ENCODE measurements at places on chromosomes 3 and 15. TPM values are rescaled to one million over a fixed set of nuclear protein-coding genes. Genes with fewer than 3 reads are reported as not detected.

DNA sequence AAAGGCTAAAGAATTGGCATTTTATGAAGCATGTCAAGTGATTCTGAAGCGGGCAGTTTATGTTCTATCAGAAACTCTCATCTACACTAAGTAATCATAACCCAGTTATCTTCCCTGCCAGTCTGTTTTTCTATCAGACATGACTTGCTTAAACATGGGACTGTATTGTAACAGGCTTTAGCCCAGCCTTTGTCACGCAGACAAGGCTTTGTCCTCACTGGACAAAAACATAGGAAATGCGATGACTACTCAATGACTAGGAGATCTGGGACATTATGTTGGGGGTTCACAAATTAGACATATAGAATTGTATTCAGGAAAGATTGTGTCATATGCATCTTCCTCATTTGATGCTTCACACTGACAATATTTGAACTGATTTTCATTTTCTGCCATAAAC is 115.5 kb downstream of the GADL1 start:
- no peak for DNase-seq

DNA sequence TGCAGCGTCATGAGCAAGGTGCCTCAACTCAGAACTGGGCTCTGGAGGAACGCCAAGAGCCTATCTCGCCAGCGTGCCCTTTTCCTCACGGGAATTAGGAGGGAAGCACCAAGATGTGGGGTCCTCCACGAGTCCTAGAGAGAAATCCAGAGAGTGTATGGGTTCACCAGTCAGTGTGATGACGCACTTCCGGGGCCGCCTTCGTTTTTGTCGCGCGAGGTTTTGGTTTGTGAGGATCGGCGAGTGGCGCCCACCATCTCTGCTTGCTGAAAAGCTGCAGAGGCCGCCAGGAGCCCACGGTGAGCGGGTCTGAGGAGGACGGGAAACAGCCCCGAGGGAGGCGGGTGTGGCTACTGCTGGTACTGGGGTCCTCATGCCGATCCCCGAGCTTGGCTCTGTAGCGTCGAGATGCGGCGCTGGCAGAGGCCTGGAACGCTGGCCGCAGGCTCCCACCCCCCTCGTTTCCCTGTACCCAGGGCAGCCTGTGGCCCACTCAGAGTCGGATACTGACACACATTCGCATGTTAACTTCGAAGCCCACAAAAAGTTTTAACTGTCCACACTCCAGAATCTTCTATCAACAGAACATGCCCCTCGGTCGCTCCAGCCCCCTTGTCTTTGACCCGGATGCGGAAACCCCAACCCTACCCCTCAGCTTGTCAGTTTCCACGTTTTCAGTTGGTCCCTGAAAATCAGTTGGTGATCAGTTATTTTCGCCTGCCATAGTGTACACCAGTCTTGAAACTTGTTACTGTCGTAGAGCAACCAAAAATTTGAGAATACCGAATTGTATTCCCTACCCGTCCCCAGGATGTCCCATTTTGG is 30.4 kb downstream of the ZNF662 start:
- no peak for DNase-seq

DNA sequence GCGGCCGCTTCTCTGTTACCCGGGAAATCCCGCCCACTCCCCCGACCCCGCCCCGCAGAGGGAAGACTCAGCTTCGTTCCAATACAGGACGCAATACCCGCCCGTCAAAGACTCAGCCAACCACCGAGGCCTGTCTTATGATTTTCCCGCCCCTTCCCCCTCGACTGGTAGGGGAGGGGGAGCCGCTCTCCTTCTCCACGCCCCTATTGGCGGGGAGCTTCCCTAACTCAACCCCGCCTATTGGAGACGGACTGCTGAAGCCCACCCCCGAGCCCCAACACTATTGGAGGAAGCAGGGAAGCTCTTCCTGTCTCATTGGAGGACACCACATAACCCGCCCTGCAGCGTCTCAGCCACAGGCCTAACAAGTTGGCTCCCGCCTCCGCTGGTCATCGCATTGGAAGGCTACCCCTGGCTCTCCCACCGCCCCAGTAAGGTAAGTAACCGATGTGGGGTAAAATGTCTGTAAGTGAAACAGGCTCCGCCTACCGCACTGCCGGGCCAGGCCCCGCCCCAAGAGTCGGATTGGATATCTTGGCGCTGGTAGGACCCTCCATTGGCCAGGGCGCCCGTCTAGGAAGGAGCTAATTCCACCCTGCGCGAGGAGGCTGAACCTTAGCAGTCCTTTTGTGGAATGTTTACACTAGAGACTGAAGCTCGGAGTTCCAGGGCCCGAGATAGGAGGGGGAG is at the start of gene SIN3A:
TSS of gene SIN3A (minus strand) at position 17 of the 690 bp plus-strand sequence. CDS start 21,315 bp downstream, outside the sequence.
- DNase-seq = peak; percentile 99

DNA sequence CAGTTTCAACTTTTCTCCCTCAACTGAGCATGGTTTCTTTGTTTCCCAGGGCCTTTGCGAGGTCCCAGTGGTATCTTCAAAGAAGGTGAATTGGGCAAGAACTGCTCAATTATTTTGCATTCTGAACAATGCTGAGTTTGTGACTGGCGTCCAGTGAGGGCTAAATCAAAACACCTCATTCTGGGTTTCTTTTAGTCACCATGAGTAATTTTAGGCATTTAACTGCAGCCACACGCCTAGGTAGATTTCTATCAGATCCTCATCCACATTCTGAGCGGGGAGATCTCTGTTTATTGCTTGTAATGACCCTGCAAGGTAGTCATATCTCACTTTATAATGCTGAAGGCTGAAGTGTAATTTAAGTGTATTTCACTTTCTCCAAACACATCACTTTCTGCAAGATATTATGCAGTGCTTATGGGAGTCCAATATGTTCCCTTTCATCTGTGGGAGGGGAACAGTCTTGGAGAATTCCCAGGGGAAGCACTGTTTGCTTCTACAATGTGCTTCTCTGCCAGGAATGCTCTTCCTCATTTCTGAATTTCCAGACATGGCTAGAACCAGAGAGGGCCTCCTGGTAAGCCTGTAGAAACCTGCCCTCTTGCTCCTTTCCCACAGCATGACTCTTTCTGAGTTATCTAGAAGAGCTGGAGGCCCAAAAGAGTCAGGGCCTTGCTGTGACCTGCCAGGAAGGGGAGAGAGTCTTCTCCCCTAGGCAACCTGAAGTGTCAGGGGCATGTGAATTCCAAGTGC is 91.7 kb downstream of the FRMD4B start:
- no peak for DNase-seq

- peak; percentile 82 for DNase-seq
Measured at GRCh38 chr3:143970773-143971358, 757 bp upstream of the DIPK2A start.

DNA sequence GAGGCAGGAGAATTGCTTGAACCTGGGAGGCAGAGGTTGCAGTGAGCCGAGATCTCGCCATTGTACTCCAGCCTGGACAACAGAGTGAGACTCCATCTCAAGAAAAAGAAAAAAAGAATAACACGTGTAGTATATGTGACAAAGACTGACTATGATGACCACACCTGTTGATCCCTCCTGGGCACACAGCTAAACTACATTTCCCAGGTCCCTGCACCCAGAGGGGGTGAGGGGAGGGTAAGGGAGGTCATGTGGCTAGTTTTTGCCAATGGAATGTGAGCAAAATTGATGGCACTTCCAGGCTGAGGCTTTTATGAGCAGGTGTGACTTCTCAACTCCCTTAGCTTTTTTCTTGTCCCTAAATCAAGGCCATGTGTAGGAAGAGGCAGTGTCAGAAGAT is 58.2 kb downstream of the KLHL6 start:
- peak; percentile 31 for DNase-seq

DNA sequence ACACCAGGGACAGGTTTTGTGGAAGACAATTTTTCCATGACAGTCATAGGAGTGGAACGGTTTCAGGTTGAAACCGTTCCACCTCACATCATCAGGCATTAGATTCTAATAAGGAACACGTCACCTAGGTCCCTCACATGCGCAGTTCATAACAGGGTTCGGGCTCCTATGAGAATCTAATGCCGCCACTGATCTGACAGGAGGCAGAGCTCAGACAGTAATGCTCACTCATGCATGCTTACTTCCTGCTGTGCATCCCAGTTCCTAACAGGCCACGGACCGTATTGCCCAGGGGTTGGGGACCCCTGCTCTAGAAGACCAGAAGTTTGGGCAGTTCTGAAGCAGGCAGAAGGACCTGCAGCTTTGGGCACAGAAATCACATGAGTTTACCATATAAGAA is 61.5 kb downstream of the MYO1E start:
- DNase-seq = no peak

The PLSCR5 gene
- not detected for total RNA-seq

DNA sequence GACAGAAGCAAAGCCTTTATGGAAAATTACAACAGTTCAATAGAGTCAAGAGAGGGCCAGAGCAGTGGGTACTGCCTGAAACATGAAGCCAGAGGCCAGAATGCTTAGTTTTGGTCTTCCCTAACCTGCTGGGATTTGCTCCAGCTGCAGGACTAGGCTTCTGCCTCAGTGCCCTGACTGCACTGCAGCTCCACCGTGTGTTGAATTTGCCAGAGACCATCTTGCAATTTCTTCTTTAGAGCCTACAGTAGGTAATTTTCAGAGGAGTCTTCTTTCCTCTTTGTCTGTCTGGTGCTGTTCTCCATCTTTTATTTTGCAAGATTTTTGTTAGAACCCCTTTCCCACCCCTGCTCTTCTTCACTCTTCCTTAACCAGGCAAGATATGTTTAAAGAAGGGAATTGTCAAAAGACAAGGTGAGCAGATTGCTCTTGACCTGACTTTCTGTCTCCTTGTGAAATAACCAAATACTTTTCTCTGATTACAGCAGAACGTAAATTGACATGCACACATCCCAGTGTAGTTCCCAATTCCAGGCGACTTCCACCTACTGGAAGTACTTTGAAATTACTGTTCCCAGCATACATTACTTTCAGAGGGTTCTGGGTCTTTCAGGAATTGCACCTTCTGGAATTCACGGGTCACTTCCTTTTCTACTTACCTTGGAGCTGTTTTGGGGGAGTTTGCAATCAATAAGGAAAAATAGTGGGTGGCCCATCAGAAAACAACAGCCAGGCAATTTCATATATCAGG is 161.2 kb downstream of the MINAR1 start:
- no peak for DNase-seq

The SCG5 gene
- 0.30 TPM for total RNA-seq

- no peak for DNase-seq
Measured at GRCh38 chr3:116716490-116716889, 6.9 kb downstream of the TUSC7 start.

GRCh38 chr3:194296454-194297263 is 54.5 kb downstream of the CPN2 start:
- peak; percentile 74 for DNase-seq

GRCh38 chr3:125212091-125212508 is 448 bp downstream of the SLC12A8 start:
- no peak for DNase-seq

The FBXW12 gene
- not detected for total RNA-seq

The CHRNA7 gene
- total RNA-seq = 1.1 TPM

The HCLS1 gene
- 9.4 TPM for total RNA-seq

DNA sequence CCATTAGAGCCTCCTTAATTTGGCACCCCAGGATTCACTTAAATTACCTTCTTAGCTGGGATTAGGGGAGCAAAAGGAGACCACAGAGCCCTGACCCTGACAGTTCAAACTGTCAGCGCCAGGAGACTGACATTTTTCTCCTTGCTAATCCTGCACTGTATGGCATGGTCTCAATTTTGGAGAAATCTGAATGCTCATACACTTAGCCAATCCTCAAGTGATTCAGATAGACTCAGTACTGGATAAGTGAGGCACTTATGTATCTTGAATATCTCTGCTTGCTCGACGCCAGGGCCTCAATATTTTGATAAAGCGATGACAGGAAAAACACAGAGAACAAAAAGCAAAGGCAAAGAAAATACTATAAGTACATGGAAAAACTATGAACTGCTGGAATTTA is 375.9 kb upstream of the WNT5A start:
- DNase-seq = no peak

GRCh38 chr3:15443826-15444524 is 16.6 kb downstream of the EAF1 start:
- DNase-seq = no peak

GRCh38 chr3:23044463-23044862 is 158.7 kb upstream of the UBE2E2 start:
- no peak for DNase-seq

GRCh38 chr3:145981056-145981455 is 179.9 kb downstream of the PLOD2 start:
- DNase-seq = no peak

GRCh38 chr3:35690271-35690670 is 50.9 kb downstream of the ARPP21 start:
- no peak for DNase-seq

GRCh38 chr15:57337868-57338411 is 38.4 kb upstream of the CGNL1 start:
- no peak for DNase-seq

DNA sequence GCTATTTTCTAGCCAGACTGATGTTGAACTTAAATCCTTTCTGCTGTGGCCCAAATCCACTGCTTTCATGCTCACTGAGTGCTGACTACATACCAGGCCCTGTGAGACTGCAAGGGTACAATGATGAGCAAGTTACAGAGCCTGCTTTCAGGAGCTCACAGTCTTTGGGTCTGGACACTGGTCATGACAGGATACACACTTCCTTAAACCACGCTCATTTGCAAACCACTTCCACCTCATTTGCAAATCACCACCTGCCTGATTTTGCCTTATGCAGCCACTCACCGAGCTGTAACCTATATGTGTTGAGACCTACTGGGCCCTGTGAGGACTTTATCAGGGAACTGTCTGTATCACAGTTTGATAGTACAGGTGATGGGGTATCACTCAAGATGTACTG is 50.2 kb upstream of the LRRC58 start:
- DNase-seq = no peak

The TICRR gene
- 0.03 TPM for total RNA-seq

- peak; percentile 82 for DNase-seq
Measured at GRCh38 chr15:80778964-80779657, at the start of gene CEMIP. Gene CEMIP (plus strand): TSS chr15:80779370. CDS start chr15:80873880, 94,510 bp downstream.

- no peak for DNase-seq
Measured at GRCh38 chr3:40731445-40731844, 206.7 kb downstream of the ZNF621 start.

- no peak for DNase-seq
Measured at GRCh38 chr15:90559119-90559518, 29.4 kb downstream of the CRTC3 start.

GRCh38 chr15:26850161-26850560 is 16.7 kb upstream of the GABRA5 start:
- no peak for DNase-seq

GRCh38 chr15:20340331-20340811 is 201.2 kb downstream of the GOLGA6L6 start:
- peak; percentile 89 for DNase-seq

DNA sequence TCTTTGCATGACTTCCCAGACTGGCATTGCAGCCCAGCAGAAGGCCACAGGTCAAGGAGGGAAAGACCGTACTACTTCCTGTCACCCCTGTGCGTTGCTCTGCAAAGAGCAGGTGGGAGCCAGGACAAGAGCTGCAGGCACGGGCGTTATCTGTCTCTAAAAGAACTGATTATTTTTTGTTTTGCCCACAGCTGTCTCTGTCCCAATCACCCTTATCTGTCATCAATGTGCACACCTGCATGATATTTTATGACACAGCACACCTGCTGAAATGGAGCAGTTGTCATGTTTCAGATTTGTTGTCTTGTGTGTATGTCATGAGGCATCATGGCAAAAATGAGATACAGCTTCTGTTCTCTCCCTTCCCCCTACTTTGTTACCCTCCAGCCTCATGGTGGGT is 58.8 kb downstream of the SLCO3A1 start:
- no peak for DNase-seq

The KLHL24 gene
- 134 TPM for total RNA-seq
